DMS79 treated with DMSO at 0.1 percent for 48 hours (cell line): ENCODE measurements at places on chromosomes 7 and 10.

- DNase-seq: no peak
Measured at GRCh38 chr7:27108390-27109127, 6.1 kb upstream of the HOXA2 start.

GRCh38 chr7:102155821-102156441 is 130.7 kb upstream of the SH2B2 start:
- DNase-seq: no peak

- no peak for DNase-seq
Measured at GRCh38 chr7:3042861-3043489, 692 bp downstream of the CARD11 start.

- no peak for DNase-seq
Measured at GRCh38 chr7:69388452-69389137, 209.7 kb upstream of the AUTS2 start.

GRCh38 chr10:76981251-76981650 is 656.4 kb downstream of the KCNMA1 start:
- DNase-seq: no peak

- no peak for DNase-seq
Measured at GRCh38 chr7:136045992-136046391, 68.8 kb upstream of the MTPN start.

GRCh38 chr10:78302739-78302988 is 269.0 kb downstream of the RPS24 start:
- no peak for DNase-seq

DNA sequence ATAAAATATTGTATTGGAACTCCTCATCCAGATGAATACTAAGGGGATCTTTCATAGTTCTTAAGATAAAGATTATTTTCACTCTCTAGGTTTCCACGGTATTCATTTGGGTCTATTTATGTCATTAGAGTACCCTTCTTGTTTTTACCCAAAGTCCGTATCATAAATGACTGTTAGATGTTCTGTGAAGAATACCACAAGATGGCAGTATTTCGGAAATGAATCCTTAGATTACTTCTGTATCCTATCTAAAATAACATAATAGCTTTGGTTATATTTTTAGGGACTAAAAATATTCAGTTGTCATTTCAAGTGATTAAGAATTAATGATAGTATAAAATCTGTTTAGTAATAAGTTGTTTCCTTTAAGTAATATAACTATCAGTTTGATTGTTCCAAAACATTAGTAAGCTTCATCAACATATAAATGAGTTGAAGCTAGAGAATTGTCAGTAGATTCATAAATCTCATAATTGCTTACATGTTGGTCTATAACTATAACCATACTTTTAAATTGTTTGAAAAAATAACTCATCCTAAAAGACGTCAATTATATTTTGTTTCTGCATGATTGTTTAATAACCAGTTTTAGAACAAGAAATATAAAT is 337.5 kb upstream of the KCND2 start:
- DNase-seq: no peak

- DNase-seq: no peak
Measured at GRCh38 chr7:34282271-34282670, 375.7 kb upstream of the NPSR1 start.

GRCh38 chr10:95500649-95501048 is 60.5 kb downstream of the SORBS1 start:
- peak; percentile 17 for DNase-seq

- DNase-seq: no peak
Measured at GRCh38 chr10:47049056-47049851, 138.0 kb downstream of the PTPN20 start.

GRCh38 chr7:67056683-67057082 is 60.0 kb downstream of the TYW1 start:
- no peak for DNase-seq

- peak; percentile 61 for DNase-seq
Measured at GRCh38 chr7:73851410-73852338, 9.3 kb upstream of the TMEM270 start.

DNA sequence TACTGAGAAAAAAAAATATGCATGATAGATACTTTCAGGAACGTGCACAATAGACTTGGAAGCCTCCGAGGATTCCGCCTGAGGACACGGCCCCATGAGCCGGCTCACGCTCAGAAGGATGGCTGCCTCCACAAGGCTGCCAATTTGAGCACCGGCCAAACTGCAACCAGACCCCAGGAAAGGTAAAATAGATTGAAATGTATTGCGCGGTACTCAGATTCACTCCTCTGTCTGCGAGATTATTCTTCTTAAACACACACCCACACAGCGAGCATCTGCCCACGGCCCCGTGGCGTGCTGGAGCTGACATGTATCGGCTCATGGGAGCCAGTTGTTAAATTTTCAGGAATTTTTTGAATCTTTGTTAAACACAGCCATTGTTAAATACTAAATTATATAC is 653.2 kb upstream of the MKI67 start:
- no peak for DNase-seq

- DNase-seq: no peak
Measured at GRCh38 chr10:103316087-103316486, 34.9 kb downstream of the PCGF6 start.

GRCh38 chr7:102253066-102253972 is 33.3 kb upstream of the SH2B2 start:
- no peak for DNase-seq

DNA sequence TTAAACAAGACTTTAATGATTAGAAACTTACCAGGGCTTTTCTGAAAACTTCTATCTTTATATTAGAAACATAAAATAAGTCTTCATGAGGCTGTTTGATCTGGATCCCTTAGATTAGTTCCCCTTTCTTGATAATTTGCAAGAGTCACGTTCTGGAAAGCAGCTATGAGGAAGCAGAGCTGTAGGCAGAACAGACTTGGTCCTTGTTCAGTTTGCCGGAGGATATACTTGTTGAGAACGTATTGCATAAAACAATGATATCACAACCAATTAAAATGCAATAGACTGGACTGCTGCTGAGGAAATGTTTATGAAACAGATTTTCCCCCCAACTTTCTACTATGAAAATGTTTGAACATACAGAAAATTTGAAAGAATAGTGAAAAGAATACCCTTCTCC is 2.8 kb downstream of the SAMD9L start:
- no peak for DNase-seq

GRCh38 chr10:82866424-82867020 is 991.5 kb downstream of the NRG3 start:
- DNase-seq: no peak

DNA sequence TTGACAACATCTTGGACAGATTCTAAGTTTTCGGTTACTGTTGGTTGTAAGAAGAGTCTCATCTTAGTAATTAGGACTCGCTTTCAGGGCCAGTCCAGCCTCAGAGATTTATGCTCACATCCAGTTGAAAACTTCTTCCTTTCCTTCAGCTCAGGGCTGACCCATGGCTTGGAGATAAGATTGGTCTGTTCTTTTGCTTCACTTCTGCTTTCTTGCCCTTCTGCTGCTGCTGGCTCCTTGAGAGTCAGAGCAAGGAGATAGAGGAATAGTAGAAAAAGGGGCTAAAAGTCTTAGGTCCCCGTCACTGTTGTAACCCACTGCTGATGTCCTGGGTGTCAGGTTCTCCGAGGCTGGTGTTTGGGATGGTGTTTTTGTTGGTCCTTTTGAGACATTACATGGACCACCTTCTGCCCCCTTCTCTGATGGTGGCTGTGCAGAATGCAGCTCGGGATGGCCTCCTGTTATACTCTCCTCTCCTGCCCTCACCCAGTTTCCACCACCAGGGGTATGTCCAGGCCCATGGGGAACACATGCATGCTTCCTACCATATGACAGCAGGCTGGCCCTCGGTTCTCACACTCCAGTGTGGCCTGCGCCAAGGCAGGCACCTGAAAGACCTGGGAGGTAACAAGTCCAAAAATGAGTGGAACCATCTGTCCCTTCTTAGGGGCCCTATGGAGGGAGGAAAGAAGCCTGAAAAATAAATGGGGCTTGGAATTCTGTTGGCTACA is 67.8 kb upstream of the PCBD1 start:
- DNase-seq: no peak
